ENCODE measurements at places on chromosomes 13 and 19.

- no peak for DNase-seq
Measured at GRCh38 chr13:102041544-102041943, 360.3 kb downstream of the FGF14 start.

DNA sequence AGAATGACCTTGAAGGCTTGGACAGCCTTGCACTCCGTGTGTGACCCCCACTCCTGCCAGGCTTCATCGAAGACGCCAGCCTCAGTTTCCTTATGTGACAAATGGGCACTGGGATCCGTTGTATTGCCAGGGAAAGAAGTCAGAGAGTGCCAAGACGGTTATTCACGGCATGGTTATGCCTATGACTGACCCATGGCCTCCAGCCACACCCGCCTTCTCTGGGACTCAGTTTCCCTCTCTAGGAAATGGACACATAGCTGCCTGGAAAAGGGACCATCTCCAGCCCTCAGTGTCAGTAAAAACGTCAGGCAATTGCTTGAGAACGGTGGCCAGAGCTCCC is 915 bp upstream of the UBE2S start:
- DNase-seq, result no peak

DNA sequence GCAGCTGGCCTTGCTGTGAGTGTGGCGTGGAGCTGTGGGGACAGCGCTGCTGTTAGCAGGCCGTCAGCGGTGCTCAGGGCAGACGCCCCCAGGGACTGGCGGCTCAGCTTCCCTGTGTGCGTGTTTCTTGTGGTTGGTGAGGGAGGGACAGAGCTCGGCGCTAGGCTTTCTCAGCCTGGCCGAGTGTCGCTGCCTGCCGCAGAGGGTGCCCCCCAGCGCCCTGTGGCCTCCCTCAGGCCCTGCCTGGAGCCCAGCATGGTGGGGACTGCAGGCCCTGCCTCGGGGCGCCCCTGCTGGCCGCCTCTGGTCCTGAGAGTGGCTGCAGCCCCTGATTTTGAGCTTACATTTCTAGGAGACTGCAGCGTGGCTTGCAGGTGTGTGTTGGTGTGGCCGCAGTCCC is 35.5 kb downstream of the DOT1L start:
- no peak for DNase-seq

DNA sequence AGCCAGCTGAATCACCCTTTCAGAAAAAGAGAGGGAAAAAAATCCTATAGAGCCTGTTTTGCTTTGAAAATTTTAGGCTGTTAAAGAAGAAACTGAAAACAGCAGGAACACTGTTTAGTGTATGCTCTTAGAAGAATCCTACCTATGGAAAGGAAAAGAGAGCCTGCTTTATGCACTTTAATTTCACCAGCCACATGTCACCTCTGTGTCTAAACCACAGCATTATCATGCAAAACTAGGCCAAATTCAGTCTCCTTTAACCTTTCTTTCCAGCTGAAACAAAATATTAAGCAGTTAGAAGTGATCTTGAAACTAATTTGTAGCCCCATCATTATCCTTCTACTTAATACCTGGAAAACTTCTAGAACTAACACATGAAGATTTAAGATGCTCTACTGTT is 97.2 kb upstream of the MAB21L1 start:
- DNase-seq, result no peak

DNA sequence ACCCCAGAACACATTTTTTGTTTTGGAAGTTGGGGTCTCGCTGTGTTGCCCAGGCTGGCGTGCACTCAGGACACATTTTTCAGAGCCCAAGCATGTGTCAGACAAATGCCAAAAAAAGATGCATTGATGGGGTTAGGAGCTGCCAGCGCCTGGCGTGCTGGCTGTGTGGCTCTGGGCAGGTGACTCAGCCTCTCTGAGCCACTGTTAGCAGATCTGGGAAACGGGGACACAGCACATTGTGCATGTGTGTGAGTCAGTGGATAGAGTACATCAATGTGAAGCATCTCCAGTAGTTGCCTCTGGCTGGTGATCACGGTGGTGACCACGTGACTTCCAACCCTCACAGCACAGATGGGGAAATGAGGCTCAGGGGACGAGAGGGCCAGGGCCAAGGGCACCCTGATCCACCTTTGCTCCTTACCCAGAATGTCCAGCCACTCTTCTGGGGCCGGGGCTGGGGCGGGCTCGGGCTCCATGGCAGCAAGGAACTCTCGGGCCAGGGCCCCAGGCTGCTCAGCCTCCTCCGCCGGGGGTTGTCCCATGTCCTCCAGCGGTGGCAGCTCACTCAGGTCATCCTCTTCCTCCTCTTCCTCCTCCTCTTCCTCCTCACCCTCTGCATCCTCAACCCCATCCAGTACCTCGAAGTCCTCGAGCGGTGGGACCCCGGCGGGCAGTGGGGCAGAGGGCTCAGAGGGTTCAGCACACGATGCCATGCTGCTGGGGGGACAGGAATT is 1.9 kb downstream of the FKBP8 start:
- DNase-seq, result no peak

DNA sequence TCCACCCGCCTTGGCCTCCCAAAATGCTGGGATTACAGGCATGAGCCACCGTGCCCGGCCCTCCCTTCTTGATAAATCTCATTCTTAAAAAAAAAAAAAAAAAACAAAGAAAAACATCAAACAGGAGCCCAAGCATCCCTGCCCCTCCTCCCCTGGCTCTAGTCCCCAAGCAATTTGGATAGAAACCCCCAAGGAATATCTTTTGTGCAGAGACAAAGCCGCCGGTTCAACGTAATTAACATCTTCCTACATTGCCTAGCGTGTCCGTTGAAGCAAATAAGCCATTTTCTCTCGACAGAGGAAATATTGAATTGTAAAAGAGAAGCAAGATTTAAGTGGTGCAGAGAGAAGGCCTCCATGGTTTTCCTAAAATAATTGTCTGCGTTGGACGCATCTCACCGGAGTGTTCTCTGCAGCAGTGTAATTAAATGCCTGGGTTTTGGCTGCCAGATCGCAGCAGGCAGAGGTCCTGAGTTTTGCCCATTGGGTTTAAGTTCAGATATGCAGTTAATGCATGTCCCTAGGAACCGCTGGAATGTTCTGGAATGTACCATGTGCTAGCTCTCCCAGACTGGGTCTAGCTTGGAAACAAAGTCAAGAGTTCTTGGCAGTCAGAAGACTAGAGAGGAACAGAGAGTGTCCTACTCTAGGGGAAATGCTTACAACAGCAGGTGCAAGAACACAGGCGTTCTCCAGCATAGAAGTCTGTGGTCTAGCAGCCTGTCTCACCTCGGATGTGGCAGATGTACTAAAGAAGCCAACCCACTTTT is 30.8 kb downstream of the PIN1 start:
- DNase-seq, result no peak

GRCh38 chr13:106372199-106373155 is 163.0 kb downstream of the EFNB2 start:
- no peak for DNase-seq

GRCh38 chr13:24827799-24828198 is 63.8 kb downstream of the RNF17 start:
- DNase-seq, result no peak

- DNase-seq, result no peak
Measured at GRCh38 chr13:65638572-65639168, 1591.5 kb downstream of the PCDH9 start.

DNA sequence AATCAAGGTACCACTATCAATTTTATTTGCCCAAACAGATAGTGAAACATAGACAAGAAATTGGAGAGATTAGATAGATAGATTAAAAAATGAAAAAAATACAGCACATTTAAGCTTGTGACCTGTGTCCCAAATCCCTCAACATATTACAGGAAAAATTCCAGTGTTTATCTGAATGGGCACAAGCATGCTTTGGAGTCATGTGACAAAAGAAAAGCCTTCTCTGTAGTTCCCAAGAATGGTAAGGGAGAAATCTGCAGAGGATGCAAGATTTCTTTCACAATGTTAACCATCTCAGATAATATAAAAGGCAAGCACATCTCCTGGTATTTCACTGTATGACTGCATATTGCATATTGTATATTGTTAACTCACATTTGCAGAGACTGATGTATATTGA is 168.0 kb downstream of the PCDH9 start:
- DNase-seq, result no peak

GRCh38 chr19:30667227-30667626 is 295.0 kb downstream of the ZNF536 start:
- no peak for DNase-seq

DNA sequence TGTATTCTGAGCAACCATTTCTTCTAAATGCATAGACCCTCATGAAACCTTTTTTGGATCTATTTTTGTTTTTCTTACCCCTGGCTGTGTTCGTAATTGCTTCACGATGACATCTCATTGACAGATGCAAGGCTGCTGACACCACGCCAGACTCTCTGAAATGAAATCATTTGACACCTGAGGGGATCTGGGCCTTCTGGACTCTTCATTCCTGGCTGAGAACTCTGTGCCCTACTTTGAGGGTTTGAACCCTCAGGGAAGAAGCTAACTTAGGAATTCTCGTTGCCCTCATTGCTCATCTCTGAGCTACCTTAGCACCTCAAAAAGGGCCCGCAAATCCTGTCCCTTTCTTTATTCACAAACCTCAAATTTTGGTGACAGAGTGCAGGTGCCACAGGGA is 40.5 kb upstream of the NBEA start:
- DNase-seq, result no peak

DNA sequence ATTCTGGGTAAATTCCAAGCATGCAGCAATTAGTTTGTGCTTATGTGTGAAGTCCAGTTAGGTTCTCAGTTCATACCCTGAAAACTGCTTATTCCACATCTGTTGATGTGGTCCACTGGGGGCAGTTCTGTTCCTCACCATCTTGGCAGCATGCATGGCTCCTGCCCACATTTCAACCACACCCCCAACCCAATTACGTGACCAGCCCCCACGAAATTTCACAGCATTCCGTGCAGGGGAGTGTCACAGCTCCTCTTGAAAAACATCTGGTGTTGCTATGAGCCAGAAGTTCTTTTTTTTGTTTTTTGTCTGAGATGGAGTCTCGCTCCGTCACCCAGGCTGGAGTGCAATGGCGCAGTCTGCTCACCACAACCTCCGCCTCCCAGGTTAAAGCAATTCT is 9.1 kb upstream of the ERVK3-1 start:
- no peak for DNase-seq

DNA sequence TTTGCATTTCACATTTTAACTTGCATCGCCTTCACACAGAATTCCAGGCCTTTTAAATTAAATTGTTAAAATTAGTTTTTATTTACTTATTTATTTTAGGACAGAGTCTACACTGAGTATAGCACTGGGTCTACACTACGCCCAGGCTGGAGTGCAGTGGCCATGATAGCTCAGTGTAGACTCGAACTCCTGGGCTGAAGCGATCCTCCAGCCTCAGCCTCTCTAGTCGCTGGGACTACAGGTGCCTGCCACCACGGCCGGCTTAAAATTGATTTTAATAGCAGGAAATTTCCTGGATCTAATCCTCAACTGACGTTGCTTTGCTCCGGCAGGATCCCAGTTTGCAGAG is 301 bp upstream of the ZNF610 start:
- no peak for DNase-seq

DNA sequence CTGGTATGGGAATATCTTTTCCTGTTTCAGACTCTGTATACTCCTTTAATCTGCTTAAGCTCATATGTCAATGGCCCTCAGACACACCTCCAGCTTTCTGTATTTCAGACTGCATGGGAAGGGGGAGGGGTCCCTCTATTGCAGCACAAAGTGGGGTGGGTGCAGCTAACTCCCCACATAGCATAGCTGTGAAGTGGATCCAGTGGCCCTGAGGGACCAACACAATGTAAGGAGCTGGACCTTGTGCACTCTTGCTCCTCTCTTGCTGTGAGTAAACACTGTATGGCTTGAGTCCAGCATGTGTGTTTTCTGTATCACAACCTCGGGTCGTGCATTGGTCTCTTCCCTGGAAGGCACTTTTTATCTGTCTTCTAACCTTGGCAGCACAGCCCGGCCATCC is 669.9 kb downstream of the PCDH9 start:
- DNase-seq, result no peak

DNA sequence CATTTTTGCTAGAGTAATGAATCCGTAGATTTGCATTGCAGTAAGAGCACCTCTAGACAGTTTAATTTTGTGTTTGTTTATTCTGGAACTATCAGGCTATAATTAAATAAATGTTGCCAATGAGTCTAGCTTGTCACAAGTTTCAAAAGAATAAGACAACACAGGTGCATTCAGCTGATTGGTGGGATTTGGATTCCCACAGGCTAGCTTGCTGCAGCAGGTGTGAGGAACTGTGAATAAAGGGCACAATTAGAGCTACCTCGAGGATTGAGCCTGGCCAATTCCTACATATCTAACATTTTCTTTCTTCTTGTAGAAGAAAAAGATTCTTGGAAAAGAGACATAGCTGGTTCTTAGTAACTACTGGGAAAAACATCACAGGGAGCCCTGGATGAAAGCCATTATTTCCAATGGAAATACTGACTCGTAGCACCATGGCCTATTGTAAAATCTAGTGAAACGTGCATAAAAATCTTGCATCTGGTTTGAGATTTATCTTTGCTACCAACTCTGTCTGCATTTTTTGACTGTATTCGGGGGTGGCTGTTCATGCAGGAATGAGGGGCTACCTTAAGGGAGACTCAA is 360.9 kb downstream of the FGF9 start:
- DNase-seq, result no peak

DNA sequence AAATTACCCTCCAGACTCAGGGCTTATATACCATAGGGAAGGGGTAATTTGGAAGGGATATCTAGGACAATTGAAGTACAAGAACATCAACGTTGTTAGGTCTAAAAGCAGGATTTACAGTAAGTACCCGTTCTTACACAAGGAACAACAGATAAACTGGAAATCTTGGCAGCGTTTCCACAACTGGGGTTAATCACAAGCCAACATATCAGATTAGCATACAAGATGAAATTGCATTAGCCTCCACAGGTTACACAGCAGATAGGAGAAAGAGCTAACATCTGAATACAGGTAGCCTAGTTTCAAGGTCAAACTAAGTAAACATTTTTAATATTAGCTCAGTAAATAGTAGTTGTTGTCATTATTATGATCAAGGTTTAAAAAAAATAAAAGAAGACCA is 1214.0 kb upstream of the PCDH20 start:
- no peak for DNase-seq

- DNase-seq, result no peak
Measured at GRCh38 chr13:43303033-43303729, 279.8 kb downstream of the DNAJC15 start.

- no peak for DNase-seq
Measured at GRCh38 chr19:13353625-13354024, 152.7 kb downstream of the CACNA1A start.

DNA sequence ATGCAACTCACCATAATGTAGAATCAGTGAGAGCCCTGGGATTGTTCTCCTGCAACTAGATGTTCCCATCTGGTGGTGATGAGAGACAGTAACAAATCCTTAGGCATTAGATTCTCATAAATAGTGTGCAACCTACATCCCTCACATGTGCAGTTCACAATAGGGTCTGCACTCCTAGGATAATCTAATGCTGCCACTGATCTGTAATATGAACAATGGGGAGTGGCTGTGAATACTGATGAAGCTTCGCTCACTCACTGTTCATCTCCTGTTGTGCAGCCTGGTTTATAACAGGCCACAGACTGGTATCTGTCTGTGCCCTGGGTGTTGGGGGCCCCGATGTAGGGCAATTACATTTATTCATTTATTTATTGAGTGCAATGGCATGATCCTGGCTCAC is 86.9 kb downstream of the ZNF254 start:
- no peak for DNase-seq

- DNase-seq, result no peak
Measured at GRCh38 chr13:104920091-104920490, 1615.4 kb downstream of the EFNB2 start.

GRCh38 chr13:51823359-51823758 is 19.4 kb upstream of the DHRS12 start:
- no peak for DNase-seq
